Fibroblast of the aortic adventitia (primary cell): ENCODE measurements at places on chromosomes 7 and 10.

DNA sequence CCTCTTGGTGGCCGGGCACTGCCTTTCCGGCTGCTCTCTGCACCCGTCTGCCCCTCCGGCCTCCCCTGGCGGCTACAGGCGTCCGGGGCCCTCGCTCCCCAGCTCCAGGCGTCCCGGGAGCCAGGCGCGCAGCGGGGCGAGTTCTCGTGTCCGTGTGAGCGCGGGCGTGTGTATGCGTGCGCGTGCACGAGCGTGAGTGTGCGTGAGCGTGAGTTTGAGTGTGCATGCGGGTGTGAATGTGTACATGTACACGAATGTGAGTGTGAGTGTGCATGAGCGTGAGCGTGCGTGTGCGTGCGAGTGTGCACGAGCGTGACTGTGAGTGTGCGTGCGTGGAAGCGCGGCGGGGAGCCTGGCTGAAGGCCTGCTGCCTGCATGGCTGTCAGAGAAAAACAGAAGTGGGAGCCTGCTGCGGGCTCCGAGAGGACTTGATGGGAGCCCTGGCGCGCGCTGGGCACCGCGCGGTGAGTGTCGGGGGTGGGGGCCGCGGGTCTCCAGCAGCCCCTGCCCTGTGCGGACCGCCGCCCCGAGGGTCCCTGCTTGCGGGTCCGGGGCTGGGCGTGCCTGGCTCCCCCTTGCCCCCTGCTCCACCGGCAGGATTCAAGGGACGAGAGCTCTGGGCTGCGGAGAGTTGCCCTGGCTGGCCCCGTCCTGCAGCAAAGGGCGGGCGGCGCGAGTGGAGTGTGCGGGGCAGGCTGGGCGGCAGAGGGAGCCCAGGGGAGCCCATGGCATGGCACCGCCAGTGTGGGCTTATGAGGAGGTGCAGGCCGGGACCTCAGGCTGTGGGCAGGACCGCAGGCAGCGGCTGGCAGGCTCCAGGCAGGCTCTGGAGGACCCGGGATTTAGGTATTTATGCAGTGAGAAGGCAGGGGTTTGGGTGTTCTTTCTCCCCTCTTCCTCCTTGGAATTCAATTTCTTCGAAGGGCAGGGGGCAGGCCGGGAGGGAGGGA lies 75.8 kb upstream of the EN2 start:
- DNase-seq: no peak

DNA sequence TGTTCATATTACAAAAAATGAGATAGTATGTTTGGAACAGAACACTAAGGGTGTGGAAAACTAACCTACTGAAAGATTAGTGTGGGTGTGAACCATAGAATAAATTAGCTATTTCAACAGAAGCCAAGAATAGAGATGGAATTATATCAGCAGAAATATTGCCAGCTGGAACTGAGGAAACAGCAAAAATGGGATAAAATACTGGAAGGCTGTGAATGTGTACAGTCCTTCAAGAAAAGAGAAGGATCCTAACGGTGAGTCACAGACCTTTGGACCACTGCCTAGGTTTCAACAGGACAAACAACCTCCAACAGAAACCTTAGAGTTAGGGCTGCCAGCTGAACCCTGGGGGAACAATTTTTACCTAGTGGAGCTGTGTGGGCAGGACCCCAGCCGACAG lies 395.0 kb downstream of the ZWINT start:
- no peak for DNase-seq

DNA sequence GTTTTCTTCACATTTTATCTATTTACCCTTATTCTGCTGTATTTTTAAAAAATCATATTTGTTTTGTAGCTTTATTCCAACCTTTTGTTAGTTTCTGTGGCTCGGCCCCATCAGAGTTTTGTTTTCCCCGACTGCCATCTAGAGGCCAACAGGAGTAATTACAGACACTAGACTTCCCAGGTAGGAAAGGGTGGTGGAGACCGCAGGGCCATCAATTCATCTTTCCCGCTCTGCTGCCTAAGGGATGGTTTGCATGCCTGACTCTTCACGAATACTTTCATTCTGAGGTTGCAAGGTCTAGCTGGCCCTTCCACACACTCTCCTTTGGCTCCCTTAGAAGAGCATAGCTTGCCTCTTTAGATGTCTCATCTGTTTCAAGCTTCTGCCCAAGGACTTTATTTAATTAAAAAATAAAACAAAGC lies 38.3 kb downstream of the LYZL2 start:
- peak; percentile 73 for DNase-seq

DNA sequence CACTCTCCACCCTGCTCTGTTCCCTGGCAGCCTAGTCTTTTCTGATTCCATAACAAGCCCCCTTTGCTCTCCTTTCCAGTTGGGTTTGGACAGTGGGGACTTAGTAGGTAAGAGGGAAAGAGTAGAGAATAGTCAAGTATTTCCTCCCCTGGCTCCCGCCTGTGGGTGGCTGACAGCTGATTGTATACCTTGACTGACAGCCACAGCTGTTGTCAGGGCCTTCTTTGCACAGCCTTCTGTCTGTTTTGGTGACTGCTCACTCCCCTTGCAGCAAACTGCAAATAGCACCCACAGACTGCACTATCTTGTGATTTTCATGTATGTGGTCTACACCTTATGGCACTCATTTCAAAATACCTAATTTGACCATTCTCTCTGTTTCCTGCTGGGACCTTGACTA lies 486.3 kb downstream of the ACTR3B start:
- DNase-seq: no peak

DNA sequence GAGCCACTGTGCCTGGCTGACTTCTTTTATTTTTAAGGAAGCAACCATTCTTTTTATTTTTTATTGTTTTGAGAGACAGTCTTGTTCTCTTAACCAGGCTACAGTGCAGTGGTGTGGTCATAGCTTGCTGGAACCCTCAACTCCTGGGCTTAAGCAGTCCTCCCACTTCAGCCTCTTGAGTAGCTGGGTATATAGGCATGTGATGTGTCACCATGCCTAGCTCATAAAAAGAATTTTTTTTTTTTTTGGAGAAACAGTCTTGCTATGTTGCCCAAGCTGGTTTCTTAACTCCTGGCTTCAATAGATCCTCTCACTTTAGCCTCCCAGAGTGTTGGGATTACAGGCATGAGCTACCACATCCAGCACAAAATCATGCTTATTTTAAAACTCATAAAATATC lies 5.8 kb downstream of the MCU start:
- DNase-seq: peak; percentile 53

GRCh38 chr7:4879396-4880081 lies 4.0 kb downstream of the RADIL start:
- no peak for DNase-seq

- no peak for DNase-seq
Measured at GRCh38 chr10:69879634-69880257, 78.0 kb downstream of the COL13A1 start.

DNA sequence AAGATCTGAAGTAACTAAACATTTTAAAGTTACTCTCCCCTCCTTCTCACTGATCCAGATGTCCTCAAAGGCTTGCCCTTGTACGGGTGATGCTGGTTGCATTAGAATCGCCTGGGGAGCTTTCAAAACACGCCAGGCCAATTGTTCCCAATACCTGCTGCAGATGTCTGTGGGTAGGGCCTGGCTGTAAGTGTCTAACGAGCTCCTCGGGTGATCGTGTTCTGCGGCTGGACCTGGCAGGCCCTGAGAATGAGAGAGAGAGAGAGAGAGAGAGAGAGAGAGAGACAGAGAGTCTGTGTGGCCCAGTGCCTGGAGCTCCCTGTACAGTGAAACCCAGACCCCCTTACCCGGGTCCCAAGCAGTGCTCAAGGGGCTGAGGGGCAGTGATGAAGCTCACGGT lies 8.4 kb downstream of the COL13A1 start:
- no peak for DNase-seq

- DNase-seq: no peak
Measured at GRCh38 chr7:22305706-22306105, 51.2 kb downstream of the RAPGEF5 start.

DNA sequence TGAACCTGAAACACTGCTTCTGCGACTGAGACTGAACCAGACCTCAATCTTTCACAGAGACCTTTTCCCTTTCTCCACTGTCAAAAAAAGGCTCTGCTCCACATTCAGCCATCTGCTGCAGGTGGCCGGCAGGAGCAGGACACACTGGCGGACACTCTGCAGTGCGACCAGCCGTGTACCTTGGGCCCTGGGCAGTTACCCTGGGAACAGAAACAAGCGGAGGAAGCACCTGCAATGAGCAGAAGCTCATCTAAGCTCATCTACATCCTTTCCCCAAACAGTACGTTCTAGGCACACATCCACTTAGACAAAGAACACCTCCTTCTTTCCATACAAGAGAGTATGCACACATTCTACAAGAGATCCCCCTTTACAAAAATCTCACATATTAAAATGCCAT lies 22.8 kb downstream of the VOPP1 start:
- DNase-seq: no peak

DNA sequence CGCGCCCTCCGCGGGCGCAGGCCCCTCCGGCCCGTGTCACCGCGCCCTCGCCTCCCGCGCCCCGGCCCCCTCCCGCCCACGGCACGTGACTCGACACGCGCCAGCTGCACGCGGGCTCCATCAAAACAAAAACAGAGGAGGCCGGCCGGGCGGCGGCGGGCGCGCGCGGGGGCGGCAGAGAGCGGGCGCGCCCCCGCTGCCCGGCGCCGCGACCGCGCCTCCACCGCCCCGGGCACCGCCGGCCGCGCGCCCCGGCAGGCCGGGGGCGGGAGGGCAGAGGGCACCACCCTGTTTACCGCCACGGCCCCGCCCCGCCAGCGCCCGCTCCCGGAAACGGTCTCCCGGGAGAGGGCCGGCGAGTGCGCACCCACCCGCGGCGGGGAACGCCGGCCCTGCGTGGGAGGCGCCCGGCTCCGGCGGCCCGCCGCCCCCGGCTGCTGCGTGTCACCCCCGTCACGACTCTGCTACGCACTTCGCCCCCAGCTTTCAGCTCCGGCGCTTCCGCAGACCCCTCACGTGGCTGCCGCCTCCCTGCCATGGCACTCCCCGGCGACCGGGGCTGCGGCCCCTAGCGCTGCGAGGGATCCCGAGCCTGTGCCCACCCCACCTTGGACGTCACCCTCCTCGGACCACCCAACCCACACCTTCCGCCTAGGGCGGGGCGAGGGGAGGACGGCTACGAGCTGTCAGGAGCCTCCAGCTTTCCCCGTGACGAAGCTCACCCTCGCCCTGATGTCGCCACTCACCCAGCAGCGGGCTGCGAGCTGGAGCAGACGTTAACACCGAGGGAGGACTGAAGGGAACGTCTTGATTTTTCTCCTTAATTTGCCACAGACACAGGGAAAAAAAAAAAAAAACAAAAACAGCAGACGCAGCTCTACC lies 221.6 kb upstream of the MKLN1 start:
- DNase-seq: peak; percentile 76

DNA sequence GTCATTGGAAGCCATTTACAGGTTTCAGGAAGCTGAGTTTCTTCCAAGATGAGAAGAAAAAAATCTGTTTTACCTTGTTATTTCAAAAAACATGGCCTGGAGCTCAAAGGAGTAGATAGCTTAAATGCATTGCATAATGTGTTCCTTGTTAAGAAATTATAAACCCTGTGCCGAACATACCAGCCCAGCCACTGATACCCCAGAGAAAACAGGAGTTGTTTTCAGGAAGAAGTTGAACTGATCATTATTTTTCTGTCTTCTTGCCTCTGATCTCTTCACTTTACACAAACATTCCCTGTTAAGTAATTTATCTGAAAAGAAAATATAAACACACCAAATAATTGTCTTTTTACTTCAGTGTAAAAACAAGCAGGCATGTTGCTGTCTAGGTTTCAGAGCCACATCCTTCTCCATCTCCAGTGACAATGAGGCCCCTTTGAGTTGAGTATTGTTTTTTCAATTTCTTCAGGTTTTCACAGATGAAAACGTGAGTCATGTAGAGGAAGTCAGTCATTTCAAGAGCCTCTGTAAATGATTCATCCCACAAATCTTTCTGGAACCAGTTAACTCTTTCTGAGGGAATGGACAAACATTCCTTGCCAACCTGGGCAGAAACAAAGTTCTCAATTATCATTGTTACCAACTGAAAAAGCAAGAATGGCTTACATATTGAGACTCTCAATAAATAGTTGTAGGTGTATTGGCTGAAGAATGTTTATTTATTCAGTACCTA lies 244.2 kb downstream of the IPMK start:
- peak; percentile 76 for DNase-seq

- DNase-seq: peak; percentile 68
Measured at GRCh38 chr10:28991333-28992270, 297.3 kb upstream of the LYZL1 start.

GRCh38 chr10:131929122-131929845 lies 28.5 kb downstream of the PPP2R2D start:
- DNase-seq: no peak

DNA sequence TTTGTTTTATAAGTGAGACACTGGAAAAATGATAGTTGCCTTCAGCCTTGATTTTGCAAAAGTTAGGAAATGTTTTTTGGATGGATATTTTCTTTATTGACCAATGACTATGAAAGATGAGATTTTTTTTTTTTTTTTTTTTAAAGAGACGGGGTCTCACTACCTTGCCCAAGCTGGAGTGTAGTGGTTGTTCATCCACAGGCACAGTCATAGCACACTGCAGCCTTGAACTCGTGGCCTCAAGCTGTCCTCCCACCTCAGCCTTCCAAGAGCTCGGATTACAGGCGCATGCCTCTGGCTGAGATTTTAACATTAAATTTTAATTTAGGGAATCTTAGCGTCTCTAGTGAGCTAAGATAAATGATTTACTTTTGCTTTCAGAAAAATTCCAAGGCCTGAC lies 66.2 kb downstream of the LOXL4 start:
- DNase-seq: no peak
